ENCODE measurements at places on chromosomes 1 and 21.

DNA sequence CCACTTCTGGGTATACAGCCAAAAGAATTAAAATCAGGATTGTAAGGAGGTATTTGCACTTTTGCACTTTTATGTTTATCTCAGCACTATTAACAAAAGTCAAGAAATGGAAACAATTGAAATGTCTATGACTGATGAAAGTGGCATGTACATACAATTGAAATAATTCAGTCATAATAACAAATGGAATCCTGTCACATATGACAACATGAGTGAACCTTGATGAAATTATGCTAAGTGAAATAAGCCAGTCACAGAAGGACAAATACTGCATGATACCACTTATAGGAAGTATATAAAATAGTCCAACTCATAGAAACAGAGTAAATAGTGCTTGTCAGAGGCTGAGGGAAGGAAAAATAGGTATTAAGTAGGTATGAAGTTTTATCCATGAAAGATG lies 3.4 kb upstream of the SPTA1 start:
- no peak for DNase-seq

DNA sequence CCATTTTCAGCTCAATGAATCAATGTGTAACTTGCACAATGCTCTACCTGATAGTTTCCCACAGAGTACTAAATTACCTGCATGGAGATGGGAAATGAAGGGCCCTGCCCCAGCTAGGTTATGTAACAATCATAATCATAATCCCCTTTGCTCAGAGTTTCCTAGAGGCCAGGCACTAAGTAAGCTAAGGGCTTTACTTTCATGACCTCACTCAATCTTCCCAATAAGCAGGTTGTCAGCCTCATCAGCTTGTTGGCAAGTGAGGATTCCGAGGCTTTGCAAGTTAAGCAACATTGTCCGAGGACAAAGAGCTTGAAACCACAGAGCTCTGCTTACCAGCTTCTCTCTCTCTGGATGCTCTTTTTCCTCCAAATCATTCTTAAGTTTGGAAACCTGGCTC lies 64.1 kb upstream of the NTPCR start:
- DNase-seq, result no peak

DNA sequence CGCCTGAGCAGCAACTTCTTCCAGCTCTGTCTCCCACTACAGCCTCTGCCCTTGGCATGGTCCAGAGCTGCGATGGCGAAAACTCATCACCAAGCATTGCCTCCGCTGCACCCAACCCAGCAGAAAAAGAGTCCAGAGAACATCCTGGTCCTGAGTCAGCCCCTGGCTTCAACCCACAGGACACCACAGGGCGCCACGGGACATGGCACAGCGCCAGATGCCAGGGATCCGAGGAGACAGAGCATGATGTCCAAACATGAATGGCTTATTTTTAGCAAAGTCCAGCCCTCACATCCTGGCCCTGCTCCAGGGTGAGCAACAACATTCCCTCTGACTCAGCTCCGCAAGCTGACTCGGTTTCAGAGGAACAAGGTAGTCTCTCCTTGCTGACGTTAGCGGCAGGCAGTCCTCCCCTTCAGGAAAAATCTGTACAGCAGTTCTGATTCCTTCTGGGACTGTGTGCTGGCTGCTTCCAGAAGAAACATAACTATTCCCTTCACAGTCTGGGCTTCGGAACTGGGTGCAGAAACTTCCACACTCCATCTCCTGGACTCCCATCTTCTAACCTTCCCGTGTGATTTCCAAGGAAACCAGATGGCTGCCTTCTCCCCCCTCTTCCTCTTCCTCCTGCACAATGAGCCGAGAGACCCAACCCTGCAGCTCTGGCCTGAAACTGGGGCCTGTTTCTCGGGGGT lies 131.3 kb downstream of the TOMM20 start:
- DNase-seq, result peak; percentile 95

- DNase-seq, result peak; percentile 54
Measured at GRCh38 chr1:244053831-244054230, 2.7 kb downstream of the ZBTB18 start.

DNA sequence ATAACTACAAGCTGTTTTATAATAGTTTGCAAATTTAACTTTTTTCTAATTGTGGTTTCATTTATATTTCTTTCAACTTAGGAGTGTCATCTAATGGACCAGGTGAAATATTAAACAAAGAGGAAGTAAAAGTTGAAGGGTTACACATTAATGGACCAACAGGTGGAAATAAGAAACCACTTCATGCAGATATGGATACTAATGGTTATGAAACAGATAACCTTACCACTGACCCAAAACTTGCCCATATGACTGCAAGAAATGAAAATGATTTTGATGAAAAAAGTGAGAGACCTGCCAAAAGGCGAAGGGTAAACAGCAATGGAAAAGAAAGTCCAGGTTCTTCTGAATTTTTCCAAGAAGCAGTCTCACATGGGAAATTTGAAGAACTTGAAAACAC lies 59.7 kb downstream of the MIER1 start:
- no peak for DNase-seq

DNA sequence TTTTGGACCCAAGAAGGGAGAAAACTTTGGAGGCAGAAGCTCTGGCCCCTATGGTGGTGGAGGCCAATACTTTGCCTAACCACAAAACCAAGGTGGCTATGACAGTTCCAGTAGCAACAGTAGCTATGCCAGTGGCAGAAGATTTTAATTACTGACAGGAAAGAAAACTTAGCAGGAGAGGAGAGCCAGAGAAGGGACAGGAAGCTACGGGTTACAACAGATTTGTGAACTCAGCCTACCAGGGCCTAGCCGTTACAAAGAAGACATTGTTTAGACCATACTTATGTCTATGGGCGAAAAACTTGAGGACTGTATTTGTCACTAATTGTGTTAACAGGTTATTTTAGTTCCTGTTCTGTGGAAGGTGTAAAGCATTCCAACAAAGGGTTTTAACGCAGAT lies 10.4 kb upstream of the ACOT11 start:
- DNase-seq, result no peak

- DNase-seq, result no peak
Measured at GRCh38 chr1:18703041-18703621, 72.5 kb downstream of the PAX7 start.

DNA sequence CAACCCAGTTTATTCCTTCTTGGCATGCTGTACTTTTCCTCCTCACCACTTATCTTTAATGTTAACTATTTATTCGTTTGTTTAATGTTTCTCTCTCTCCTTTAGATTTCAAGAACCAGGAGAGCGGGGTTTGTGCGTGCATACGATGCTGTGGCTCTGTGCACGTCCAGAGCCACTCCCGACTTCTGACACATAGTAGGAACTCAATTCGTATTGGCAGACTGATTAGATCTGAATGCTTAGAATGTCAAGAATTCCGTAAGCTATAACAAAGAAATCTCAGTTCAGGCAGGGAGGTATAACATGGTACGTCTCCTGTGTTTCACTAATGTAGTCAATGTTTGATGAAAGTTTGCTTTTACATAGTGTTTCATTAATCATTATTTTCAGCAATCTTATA lies 7.3 kb upstream of the GRIK1 start:
- DNase-seq, result no peak

- no peak for DNase-seq
Measured at GRCh38 chr1:4762146-4762545, 107.7 kb downstream of the AJAP1 start.

DNA sequence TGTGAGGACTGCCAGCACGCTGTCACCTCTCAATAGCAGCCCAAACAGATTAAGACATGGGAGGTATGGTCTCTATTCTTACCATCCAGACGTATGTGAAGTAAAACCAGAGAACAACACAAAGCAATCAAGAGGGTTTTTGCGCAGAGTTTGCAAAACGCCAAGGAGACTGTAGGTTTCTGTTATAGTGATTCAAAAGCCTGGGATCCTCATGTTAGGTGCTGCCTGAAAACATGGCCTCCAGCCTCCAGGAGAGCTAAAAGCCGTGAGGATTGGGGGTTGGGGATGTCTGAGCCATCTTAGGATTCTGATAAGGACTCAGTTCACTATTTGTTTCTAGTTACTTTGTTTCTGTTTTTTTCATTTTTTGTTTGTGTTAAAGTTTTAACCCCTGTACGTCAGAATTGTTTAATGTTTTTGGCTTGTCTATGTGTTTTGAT lies 4.2 kb upstream of the CCT8 start:
- DNase-seq, result no peak

DNA sequence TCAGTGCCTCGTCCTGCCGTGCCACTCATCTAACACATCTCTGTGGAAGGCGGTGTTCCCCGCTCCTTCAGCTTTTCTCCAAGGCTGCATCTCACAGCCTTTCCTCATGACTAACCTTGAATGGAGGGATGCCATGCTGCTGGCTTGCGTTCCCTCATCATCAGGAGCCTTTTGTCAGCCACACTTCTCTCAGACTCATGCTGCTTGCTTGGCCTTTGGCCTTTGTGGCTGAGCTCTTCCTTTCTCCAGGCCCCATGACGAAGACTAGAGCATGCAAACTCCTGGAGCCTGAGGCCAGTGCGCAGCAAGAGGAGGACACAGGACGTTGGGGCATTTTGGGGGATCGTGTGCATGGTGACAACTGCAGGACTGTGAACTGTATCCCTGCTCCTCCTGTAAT lies 70.8 kb downstream of the SYT2 start:
- DNase-seq, result no peak

- DNase-seq, result no peak
Measured at GRCh38 chr1:33502726-33503125, 30.3 kb downstream of the ZSCAN20 start.

All from posterior cingulate gyrus (tissue), 11 donors.